NCI-H82 (cell line): ENCODE measurements at places on chromosomes 11 and 22.

- no peak for DNase-seq
Measured at GRCh38 chr11:1770061-1770460, 6.3 kb upstream of the CTSD start.

GRCh38 chr11:117997406-117997805 is 11.2 kb downstream of the IL10RA start:
- no peak for DNase-seq

DNA sequence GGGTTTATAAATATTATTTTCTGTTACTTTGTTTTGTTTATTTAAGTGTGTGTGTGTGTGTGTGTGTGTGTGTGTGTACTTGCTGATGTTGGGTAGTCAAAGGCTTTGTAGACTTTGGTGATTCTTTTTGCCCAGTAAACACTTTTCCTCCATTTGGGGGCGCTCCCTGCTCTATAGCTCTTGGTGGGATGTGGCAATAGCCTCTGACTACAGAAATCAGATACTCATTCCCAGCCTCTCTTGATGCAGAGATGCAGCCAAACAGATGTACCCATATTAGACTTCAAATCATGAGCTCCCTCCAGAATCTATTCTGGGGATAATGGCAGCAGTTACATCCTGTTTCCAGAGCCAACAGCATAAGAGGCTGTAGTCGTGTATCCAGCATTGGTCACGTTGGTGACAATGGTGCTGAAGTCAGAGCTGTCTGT is 33.4 kb upstream of the APOL5 start:
- peak; percentile 6 for DNase-seq

DNA sequence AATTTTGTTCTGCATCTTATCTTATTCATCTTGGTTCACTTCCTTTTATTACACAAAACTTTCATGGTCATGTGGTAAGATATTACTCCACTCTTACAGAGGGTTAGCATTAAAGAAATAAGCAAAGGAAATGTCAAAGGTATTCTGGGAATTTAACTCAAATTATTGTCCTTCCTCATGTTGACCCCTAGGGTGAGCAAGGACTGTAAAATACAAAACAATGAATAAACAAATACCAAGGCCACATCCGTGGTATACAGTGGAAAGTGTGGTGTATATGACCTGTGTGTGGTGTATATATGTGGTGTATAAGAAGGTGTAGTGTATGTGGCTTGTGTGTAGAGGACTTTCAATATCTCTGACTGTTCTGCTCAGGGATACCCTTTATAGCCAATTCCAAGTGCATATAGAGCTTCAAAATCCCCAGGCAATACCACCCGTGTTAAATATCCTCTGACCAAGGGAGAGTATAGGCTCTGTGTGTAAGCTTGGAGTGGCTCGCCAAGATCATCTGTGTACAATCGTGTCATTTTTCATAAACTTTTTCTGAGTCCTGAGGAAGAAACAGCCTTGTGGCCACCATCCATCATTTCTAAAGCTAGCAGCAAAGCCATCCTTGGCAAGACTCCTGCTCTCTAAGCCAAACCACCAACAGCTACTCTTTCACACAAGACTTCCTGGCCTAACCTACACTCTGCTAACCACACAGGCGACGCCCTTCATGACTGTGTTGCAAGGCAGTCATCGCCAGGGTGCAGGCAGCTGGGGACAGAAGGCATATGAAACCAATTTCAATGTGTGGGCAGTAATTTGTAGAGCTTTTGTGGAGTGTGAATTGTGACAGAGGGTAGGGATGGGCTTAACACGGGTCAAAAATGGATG is 548.0 kb downstream of the ETS1 start:
- no peak for DNase-seq

DNA sequence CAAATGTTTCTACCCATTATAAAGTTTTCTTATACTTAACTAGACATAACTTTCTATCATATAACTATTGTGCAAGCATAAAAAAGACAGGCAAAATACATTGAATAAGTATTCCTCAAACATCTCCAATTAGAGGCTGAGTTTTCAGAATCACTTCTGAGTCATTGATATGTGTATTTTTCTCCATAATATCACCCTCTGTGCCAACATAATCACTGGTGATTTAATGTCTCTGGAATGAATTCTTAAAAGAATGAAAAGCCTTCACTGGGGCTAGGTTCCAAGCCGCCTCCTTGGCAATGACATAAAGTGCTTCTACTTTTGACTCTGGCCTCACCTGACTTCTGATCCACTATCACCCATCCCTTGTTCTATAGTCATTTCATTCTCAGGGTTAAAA is 197.0 kb upstream of the E2F8 start:
- no peak for DNase-seq

DNA sequence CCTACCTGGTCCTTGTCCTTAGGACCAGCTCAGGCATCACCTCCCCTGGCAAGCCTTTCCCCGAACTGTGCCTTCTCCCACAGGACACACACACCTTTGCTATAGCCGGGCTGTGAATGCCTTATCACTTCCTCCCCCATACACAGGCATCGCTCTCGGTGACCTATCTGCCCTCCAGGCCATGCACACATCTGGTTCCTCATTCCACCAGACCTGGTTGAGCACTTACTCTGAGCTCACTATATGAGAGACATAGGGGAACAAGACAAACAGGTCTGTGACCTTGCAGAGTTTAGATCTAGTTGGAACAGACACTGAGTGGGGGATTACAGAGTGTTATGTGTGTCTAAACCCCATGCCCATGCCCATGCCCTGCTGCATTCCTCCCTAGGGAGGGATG is 3.1 kb upstream of the BCR start:
- DNase-seq, result no peak

DNA sequence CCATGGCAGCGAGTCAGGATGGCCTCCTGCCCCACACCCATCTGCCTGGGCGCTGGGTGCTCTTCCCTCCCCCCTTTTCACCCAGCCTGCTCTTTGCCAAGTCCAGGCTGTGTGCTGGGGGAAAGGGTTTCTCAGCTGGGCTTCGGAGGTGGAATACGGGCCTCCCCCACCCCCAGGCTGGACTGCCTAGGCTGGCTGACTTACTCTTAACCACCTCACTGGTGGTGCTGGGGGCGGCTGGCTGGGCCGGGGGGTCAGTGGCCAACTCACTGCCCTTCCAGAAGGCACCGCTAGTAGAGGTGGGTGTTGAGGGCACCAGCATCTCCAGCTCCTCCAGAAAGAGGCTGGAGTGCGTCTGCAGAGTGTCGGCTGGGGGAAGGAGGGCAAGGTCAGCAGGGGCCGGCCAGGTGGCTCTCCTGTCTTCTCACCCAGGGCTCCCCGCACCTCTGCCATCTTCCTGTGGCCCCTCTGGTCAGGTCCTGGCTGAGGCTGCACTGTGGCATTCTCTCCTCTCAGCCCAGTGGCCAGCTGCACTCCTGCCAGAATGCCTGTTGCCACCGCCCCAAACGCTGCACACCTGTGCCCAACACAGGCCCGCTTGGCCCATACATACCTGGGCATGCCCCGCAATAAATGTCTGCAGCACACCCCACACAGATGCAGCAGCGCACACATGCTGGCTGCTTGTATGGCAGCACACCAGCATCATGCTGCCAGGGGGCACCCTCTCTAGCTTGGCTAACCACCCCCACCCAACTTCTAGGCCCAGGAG is 9.7 kb downstream of the PITPNM1 start:
- DNase-seq, result no peak

DNA sequence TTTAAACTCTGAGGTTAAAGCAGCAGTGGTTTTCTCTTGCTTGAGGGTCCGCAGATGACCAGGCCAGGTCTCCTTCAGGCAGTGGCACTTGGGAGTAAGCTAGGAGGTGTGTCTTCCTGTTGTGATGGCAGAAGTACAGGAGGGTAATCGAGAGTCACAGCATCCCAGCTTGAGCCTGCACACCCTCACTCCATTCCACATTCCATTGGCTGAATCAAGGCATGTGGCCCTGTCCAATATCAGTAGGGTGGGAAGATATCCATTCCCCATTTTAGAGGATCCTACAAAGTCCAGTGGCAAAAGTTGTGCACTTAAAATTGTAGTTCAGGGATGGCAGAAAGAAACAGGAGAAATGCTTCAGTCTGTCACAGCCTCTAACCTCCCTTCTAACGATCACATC is 23.3 kb downstream of the OSBP2 start:
- DNase-seq, result no peak

GRCh38 chr22:35914665-35915476 is 113.8 kb downstream of the RBFOX2 start:
- peak; percentile 97 for DNase-seq

DNA sequence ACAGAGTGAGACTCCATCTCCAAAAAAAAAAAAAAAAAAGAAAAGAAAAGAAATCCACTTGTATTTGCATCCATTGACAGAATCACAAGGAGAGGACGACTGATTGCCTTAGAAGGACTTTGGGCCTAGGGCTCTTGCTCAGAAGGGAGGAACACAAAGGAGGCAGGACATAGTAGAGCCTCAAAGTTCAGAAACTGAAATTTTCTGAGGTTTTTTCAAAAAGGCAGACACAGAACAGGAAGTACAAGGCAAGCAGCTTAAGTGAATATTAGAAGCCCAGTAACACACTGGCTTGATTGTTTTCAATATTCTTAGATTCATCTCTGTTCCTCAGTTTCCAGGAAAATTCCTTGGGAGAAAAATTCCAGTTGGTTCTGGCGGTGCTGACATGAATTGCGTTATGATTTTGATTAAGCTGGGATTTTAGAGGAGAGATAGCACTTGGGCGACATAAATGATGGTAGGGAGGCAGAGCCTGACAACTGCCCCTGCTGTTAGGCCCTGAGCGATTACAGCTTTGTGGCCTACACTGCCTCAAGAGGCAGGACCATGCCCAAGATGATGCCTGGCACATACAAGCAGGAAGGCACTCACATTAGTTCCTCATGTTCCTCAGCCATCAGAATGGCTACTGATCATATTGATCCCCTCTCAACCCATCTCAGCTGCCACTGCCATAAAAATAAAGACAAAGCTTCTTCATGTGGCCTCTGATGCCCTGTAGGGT is 15.3 kb downstream of the CLPB start:
- no peak for DNase-seq

- peak; percentile 70 for DNase-seq
Measured at GRCh38 chr11:115391598-115391997, 112.6 kb downstream of the CADM1 start.
